ENCODE measurements at places on chromosomes 4 and X.
A peak's percentile ranks its signal among the peaks of the same experiment; 100 is the strongest.

- DNase-seq, result no peak
Observed at GRCh38 chr4:184477201-184477999, 3.0 kb upstream of the IRF2 start.

DNA sequence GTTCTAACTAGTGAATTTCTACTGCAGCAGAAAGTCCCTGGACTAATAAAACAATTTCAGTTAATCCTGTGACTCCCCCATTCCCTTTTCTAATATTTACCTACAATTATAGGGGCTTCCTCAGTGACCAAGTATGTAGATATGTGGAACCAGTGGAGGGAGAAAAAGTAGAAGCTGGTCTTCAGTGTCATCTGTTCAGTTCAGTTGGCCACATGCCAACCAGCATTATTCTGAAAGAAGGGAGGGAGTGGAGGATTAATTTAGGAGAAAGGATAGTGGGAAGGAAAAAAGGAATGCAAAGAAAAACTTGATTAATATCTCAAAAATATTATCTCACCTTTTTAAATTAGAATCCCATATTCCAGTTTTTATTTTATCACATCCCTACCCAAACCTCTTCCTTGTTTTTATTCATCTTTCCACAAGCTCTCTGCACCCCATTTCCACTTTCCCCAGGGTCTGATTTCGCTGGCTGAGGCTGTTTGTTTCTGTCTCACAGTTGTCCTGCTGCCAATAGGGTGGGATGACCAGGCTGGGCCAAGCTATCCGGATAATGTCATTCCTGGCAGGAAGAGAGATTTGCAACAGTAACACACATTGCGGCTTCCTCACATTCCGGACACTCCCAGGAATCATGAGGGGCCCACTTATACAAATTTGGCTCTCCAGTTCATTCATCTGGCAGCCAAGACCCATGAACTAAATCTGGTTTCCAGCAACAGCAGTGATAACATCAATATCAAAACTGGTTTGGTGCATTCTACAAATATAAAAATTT is 24.6 kb upstream of the ANTXR2 start:
- DNase-seq, result peak; percentile 43

DNA sequence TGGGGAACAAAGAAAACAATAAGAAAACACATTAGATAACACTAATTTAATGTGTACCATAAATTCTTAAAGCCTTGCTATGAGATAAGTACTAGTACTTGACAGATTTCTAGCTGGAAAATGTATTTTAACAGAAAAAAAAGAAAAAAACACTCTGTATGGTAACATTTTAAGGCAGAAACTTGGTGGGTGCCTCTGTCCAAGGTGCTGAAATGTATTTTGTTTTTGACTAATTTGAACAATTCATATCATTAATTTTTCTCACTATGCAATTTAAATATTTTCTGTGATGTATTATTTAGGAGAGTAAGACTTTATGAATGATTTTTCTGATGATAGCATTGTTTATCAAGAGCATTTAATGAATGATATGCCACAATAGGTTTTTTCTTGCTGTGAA is 107.5 kb downstream of the GABRG1 start:
- peak; percentile 0 for DNase-seq

GRCh38 chr4:76723373-76723772 is 174.6 kb downstream of the SOWAHB start:
- DNase-seq, result peak; percentile 67

DNA sequence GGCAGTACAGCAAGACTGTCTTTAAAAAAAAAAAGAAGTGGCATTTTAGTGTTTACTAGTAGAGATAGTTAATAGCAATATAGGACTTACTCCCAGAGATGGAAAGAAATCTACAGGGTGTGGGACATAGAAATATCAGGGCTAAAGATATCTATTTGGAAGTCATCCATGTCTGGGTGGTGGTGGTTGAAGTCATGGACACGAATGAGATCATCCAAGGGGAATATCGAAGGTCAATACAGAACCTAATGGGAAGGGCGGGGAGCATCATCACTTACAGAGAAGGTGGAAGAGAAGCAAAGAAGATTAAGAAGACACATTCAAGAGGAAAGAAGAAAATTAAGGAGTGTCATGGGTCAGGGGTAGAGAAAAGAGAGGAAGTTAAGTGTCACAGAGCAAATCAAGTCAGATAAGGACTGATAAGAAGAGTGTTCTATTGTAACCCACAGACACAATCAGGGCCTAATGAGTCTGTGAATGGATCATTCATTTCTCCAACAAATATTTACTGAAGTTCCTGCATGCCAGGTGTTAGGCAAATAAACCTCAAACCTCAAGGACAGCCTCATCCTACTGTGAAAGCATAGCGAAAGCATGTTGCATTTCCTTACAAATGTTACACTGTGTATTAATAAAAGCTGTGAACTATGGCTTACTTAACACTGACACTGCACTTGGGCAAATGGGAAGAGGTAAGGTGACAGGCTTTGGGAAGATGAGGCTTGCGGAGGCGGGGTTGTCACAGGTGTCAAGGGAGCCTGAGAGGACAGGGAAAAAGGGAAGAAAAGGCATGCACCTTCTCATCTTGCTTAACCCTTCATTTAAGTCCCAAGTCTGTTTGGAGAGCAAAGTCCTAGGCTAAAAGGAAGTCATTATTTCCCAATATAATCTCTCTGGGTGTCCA is 65.3 kb downstream of the ELOVL6 start:
- no peak for DNase-seq

DNA sequence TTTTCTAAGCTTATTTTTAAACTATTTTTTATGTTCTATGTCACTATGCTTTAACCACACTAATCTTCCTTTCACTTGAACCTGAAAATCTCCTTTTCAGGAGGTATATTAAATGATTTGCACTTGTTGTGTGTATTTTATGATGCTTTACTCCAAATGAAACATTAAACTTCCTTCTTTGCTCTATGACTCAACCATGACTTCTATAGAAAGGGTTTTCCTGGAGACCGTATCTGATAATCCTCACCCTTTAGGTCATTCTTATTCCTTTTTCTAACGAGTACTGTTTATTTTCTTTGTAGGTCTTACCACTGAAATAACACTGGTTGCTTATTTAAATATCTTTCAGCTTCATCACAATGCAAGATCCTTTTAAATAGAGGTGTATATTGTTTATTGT is 1163.2 kb downstream of the PCDH18 start:
- DNase-seq, result peak; percentile 38

- DNase-seq, result peak; percentile 65
Observed at GRCh38 chr4:153497988-153498967, 32.1 kb downstream of the TMEM131L start.

GRCh38 chrX:46754586-46755061 is 4.3 kb downstream of the SLC9A7 start:
- DNase-seq, result no peak

- no peak for DNase-seq
Observed at GRCh38 chrX:52262195-52262546, 77.5 kb downstream of the MAGED4 start.

- DNase-seq, result no peak
Observed at GRCh38 chrX:44303119-44303518, 40.4 kb downstream of the EFHC2 start.

- no peak for DNase-seq
Observed at GRCh38 chr4:54076673-54077072, 12.3 kb upstream of the CHIC2 start.

DNA sequence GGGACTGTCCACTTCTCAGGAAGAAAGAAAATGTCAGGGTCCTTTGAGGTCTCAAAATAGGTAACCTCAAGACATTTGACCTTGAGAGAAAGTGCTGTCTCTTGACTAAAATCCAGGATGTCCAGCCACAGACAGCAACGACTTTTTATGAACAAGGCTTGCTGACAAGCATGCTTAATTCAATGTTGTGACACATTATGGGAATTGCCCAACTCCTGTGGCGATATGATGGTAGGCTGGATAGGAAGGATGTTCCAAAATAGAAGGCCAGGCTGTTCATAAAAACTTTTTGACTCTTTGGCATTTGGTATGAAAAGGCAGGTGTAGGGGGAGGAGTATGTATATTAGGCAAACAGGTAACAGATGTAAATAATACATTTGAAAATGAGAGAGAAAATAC is 50.8 kb upstream of the EDNRA start:
- DNase-seq, result peak; percentile 3

DNA sequence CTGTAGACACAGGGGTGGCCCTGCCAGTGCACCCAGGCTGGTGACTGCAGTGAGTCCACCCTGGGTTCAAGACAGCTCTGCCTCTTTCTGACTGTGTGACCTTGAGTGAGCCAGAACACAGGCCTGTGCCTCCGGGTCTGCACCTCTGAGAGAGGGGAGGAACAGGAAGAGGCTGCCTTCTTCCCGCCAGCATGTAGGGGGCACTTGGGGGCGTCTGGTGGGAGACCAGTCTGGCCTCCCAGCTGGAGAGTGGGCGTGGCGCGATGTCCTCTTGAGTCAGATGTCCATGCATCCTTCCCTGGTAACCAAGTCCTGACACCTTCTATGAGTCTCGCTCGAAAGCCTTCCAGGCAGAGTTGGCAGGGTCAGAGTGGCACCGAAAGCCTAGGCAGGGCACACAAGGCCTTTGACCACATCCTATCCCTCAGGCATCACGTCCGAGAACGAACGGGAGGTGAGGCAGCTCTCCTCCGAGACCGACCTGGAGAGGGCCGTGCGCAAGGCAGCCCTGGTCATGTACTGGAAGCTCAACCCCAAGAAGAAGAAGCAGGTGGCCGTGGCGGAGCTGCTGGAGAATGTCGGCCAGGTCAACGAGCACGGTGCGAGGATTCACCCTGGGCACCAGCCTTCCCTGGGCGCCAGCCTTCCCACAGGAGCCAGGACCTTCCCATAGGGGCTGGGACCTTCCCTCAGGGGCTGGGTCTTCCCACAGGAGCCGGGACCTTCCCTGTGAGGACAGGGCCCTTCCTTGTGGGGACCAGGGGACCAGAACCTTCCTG is 21.3 kb downstream of the WFS1 start:
- DNase-seq, result no peak

- DNase-seq, result no peak
Observed at GRCh38 chrX:123570011-123570590, 162.8 kb downstream of the THOC2 start.

DNA sequence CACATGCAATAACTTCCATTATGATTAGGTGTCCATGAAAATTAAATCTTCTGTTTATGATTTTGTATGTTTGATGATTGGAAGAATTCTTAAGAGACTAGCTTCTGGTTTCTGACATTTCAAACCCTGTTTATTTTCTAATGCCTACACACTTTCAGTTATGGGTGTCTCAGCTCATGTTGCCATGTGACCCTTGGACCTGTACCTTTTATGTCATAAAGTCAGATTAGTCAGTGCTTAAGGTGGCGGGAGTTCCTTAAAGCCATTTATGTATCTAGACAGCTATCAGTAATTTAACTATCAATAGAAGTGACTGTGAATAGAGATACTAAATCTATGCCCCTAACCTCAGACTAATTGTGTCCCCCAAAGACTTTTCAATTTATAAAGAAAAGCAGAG is 155.6 kb downstream of the GBA3 start:
- no peak for DNase-seq

All from choroid plexus epithelial cell (primary cell).